ENCODE measurements at places on chromosomes 13 and 19.
A peak's percentile ranks its signal among the peaks of the same experiment; 100 is the strongest.

GRCh38 chr13:95509521-95510310 lies 42.8 kb upstream of the CLDN10 start:
- DNase-seq: peak; percentile 30

DNA sequence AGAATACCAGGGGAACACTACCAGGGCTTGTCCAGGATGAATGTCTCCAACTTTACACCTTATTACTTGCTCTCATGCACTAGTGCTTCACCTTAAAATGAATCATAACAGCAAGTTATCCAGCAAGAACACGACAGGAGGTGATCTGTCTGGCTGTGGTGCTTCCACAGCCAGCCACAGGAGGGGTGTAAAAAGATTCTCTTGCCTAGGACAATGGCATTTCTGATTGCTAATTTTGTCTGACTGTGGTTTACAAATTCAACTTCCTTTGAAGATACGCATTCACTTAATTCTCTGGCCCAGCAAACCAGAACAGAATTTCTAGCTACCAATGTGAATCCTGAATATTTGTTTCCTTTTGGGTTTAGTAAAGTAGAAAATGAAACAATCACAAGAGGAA lies 23.1 kb upstream of the COG3 start:
- peak; percentile 76 for DNase-seq

DNA sequence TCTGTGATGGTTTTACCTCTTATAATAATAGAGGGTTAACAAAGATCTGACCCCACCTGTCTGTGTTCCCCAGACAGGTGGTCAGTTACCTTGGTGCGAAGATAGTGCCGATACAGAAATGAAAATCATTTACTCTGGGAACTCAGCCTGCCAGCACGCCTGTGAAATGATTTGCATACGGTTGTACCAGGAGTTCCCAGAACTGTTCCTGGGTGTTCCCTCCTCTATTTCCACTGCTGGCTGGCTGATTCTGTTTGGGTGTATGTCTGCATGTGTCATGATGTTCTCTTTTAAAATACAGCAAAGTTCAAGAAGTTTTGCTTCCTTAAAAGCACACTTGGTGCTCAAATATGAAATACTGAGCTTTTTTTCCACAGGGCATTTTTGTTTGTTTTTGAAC lies 527.1 kb downstream of the FGF9 start:
- no peak for DNase-seq

DNA sequence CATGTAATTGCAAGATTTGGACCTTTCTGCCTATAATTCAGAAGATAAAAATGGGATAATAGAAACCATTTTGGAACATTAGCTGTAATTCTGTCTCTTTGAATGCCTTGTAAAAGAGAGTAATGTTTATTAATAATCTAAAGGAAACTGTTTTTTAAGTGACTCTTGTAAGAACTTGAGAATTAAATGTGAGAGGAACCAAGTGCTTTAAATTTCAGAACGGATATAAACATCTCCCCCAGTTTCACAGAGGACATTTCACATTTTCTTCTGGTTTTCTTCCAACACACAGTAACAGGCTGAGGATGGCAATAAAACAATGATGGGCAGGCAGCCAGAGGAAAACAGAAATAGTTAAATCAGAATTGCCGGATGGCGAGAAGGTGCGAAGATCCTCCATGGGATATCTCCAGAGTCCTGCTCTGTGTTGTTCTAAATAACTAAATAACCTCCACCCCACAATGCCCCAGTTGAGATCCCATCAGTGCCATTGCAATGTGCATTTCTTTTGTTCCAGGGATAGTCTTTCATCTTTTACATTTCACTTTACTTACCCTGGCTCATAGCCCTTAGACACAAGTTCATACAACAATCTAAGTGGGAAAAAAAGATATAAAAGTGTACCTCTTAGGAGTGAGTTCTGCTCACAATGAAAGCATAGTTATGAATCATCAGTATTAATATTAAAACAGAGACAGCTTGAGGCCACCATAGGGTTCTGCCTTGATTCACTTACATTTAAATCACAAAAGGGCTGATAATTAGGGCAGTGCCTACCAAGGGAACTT lies 73.3 kb downstream of the TNFRSF19 start:
- no peak for DNase-seq

Measured in choroid plexus epithelial cell (primary cell).